CD8-positive, alpha-beta memory T cell (primary cell): ENCODE measurements at places on chromosomes 2 and 18.

GRCh38 chr18:40868110-40868858 is 1086.8 kb upstream of the PIK3C3 start:
- DNase-seq: no peak

DNA sequence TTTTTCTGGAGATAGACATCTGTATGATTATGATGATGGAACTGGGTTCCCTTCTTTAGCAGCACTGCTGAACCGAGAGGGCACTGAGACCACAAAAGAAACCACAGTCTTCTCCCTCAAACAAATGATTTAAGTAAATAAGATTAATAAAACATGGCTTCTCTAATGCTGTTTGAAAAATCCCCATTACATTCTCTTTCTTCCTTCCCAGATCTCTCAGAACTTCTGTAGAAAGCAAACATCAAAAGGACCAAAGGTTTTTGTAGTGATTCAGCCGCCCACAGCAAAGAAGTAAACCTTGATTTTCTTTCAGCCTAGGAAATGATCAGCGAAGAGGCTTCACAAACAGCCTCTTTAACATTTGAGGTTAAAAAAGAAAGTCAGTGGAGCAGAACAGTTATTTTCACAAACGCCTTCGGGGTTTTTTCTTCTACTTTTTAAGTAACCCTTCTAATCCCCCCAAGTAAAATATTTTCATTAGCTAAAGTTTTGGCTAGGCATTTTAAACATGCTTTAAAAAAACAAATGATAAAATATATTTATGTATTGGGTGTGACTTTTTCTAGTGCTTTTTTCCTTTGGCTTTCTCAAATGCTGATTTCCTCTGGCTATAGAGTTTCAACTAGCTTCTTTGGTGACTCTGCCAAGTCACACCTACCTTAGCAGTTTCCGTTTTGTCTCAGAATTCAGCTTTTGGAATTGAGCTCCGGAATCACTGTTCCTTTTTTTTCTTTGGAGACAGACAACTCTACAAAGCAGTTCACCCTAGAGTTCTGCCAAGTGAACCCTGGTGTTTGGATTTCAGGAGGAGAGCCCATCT is 89.6 kb downstream of the UPP2 start:
- DNase-seq: no peak

DNA sequence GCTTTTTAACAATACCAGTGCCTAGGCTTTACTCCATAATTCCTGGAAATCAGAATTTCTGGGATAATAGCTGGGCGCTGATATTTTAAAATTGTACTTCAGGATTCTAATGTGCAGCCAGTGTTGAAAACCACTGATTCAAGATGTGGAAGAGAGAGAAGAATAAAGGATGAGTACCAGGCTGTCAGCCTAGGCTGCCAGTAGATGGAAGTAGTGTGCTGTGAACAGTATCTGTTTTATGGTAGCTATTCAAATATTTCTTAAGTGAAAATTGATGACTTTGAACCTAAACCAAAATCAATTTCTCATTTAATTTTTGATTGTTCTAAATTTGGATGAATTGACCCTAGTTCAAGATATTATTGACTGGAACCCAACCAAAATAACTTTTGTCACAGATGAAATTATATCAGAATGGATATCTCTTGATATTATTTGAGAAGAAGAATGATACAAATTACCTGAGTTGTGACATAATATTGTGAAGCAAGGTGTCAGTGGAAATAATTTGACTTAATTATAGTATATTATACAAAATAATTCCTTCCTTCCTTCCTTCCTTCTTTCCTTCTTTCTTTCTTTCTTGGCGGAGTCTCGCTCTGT is 88.0 kb downstream of the COMMD1 start:
- DNase-seq: no peak

- DNase-seq: no peak
Observed at GRCh38 chr2:191415101-191415500, 169.9 kb downstream of the MYO1B start.

- DNase-seq: no peak
Observed at GRCh38 chr2:68506170-68506569, 38.8 kb downstream of the APLF start.

- DNase-seq: no peak
Observed at GRCh38 chr2:44191739-44192138, 23.1 kb downstream of the PPM1B start.

DNA sequence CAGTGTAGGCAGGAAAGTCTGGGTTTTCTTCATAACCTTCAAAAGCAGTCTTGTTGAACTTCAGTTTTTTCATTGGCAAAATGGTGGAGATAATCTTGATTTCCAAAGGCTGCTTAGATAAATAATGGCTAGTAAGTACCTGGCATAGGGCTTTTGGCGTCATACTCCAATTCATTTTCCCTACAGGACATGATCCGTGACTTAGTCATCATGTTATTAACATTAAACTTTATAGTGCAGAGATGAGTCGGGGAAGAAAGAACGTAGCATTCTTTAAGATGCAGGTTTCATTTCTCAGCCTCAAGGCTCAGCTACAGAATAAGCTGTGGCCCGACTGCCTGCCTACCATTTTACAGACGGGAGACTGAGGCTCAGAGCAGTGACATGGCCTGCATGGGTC is 64.0 kb downstream of the RALBP1 start:
- DNase-seq: no peak

GRCh38 chr18:49030692-49031443 is 80.1 kb upstream of the SMAD7 start:
- no peak for DNase-seq

DNA sequence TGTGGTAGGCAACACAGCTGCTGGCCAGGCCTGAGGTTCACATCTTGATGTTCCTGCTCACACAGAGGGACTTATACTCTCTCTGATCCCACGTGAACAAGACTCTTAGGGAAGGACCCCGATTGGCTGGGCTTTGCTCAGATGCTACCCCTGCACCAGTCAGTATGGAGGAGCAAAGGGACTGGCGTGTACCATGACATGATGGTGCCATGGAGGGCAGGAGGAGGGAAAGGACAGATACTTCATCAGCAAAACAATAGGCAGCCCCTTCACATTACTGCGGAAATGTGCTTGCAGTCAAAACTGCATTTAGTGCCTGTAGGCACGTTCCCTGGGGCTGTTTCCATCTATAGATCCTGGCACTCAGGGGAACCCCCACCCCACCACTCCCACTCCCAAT is 42.7 kb downstream of the ZFP36L2 start:
- DNase-seq: no peak

GRCh38 chr2:205969584-205969983 is 116.4 kb downstream of the INO80D start:
- DNase-seq: no peak

GRCh38 chr18:58922995-58923394 is 58.3 kb downstream of the ZNF532 start:
- DNase-seq: no peak

DNA sequence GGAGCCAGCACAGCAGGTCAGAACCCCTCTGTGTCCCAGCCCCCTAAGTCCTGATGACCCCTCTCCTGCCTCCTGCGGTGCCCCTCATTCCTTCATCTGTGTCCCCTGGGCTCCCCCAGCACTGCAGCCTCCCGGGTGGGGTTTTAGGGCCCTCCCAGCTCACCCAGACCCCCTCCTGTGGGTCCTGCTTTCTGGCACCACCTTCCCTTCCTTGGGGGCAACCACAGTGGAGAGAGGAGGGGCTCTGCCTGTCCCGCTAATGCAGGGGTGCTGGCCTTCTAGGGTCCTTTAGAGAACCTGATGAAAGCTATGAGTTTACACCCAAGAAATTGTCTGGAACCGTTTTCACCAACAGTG is 42.7 kb upstream of the ALPP start:
- DNase-seq: no peak

GRCh38 chr18:32576296-32576916 is 105.7 kb upstream of the GAREM1 start:
- DNase-seq: no peak

DNA sequence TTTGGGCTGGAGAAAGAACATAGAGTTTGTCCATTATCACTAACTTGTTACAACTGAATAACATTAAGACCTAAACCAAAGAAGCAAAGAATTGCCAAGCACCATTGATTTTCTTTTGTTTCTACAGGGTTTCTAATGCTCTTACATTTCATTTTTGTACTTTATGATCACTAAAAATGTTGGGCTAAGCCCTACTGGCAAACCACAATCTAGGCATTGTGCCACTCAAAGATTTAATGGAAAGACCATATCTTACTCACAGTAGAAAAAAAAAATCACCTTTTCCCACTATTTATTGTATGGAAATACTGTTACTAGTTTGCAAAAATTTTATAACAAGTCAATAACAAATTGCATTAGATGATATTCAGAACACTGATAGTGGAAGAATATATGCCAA is 447.4 kb upstream of the PKDCC start:
- no peak for DNase-seq

- no peak for DNase-seq
Observed at GRCh38 chr2:219836647-219837177, 209.3 kb downstream of the SLC4A3 start.

- no peak for DNase-seq
Observed at GRCh38 chr18:65754121-65754520, 3.3 kb downstream of the CDH7 start.

DNA sequence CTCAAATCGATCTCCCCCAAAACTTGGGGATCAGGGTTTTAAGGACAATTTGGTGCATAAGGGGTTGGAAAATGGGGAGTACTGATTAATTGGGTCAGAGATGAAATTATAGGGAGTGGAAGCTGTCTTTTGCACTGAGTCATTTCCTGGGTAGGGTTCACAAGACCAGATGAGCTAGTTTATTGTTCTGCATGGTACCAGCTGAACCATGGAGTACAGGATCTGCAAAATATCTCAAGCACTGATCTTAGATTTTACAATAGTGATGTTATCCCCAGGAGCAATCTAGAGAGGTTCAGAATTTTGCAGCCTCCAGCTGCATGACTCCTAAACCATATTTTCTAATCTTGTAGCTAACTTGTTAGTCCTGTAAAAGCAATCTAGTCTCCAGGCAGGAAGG is 73.1 kb downstream of the CPO start:
- DNase-seq: no peak

DNA sequence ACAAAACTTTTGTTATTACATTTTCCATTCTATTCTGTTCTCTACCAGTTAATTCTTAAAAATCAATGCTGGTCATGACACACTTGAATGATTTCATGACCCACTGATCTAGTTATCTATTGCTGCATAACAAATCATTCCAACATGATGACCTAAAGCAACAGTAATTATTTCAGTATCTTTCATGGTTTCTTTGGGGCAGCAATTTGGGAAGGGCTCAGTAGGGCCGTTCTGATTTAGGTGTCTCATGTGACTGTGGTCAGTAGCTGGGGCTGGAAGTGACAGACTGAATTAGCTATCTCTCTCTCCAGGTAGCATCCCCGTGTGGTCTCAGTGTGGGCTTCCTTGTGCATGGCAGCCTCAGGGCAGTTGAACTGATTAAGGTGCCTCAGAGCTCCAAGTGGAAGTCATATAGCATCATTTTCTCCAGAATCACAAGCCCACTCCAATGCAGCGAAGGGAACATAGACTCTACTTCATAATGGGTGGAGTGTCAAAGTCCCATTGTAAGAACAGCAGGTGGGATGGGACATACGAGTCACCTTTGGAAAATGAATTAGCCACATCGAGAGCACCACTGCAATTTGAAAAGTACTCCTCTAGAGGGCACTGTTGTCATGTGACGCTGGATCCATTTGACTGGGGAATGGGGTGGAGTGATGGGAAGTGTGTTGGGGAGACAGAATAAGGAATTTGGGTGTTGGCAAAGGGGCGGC is 39.1 kb upstream of the FAM136A start:
- peak; percentile 51 for DNase-seq

DNA sequence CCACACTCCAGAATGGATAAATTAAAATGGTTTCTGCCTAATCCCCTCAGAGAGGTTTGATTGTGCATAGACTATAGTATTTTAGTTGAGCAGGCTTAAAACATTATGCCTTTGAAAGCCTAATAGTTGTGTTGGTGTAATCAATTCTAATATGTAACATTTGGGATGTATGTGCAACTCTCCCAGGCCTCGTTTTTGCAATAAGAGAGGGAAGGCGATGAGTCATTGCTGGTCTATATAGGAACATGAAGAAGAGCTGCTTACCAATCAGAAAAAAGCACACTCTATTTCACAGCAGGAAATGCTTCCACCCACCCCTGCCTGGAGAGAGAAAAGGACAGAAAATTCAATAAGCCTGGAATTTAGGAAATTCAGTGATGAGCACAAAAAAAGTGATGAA is 1424.0 kb upstream of the PIK3C3 start:
- no peak for DNase-seq

DNA sequence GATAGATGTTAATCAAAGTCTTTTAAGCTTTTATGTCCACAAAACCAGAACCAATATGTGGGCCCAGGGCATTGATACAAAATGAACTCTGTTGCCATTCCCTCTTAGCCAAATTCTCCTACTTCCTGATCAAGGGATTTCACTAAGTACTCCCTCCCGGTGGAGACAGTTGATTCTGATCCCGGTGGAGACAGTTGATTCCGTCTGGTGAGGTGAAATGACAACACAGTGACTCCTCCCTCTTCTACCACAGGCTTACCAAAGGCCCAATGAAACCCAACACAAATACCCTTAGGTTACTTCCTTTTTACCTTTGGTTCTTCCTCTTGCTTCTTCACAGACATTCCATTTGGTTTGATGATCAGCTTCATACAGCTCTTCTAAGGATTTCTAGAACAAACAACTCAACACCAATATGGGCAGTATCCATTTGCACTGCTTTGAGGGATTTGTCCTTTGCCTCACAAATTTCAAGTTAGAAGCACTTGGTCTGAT is 153.8 kb downstream of the IKZF2 start:
- DNase-seq: no peak

- DNase-seq: no peak
Observed at GRCh38 chr18:28113271-28114029, 63.5 kb downstream of the CDH2 start.

DNA sequence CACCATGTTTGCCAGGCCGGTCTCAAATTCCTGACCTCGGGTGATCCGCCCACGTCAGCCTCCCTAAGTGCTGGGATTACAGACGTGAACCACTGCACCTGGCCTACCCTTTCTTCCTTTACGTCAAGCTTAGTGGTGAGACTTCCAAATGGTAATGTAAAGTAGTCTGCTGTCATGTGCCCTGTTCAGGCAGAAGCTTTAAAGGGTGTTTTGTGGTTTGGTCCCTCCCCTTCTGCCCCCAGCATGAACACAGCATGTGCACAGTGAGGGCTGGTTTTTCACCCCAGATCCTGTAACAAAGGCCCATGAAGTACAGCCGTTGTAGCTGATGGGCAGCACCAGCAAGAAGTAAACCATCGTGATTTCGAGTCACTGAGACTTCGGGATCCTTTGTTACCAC is 2.7 kb upstream of the DTYMK start:
- no peak for DNase-seq

GRCh38 chr2:142290931-142291330 is 160.1 kb upstream of the LRP1B start:
- DNase-seq: no peak

DNA sequence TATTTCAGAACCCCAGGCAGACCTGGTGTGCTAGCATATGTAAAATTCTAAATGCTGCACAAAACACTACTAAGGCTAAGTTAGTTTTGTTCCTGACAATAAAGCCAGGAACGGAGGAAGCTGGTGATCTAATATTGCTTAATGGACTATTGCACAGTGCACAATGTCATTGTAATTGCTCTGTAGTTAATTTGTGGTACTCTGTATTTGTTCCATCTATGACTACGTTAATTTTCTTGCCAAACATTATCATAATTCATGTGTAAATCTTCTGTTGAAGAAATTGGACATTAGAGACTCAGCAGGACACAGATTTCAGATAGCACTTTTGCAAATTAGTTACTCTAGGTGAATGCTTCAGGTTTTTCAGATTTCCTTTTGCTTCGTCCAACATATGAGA is 232.3 kb downstream of the RIT2 start:
- DNase-seq: no peak

GRCh38 chr18:9088252-9088651 is 14.2 kb upstream of the NDUFV2 start:
- no peak for DNase-seq
